ENCODE measurements at places on chromosomes 5 and 9.

- no peaks in the 10 kb centered on the region for H3K36me3 ChIP-seq
- H3K4me3 ChIP-seq, result peak overlapping the region; percentile 96
Measured at GRCh38 chr9:70412832-70413463, 1.5 kb downstream of the KLF9 start.

DNA sequence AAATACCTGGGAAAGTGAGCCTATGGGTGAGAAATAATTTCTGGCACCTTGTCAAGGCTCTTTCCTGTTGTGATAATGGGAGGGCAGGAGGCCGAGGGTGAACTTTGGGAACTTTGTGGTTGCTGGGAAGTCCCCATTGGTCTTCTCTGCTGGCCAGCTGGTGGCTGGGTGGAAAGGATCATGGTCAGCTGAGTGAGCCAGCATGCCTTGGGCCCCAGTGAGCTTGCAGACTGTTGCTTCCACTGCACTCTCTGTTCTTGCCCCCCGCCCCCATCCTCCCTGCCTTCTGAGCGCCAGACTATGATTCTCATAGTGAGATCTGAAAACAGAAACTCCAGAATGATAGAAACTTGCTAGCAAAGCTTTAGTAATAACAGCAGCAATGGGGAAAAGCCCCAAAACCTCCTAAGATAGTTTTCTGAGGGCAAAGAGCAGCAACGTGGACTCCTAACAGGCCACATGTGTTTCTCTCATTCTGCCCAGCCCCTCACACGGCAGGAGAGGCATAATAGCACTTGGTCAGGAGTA is 139.2 kb upstream of the SMARCA2 start:
- no peak overlapping the region for H3K27ac ChIP-seq
- DNase-seq, result no peak
- peaks cover 3% of the 10 kb centered on the region for H3K36me3 ChIP-seq
- H3K4me3 ChIP-seq, result peak overlapping the region; percentile 15

GRCh38 chr5:95863383-95863757 is 40.8 kb upstream of the GLRX start:
- H3K27me3 ChIP-seq, result peaks cover 21% of the 10 kb centered on the region
- peak overlapping the region; percentile 87 for H3K27ac ChIP-seq
- H3K4me3 ChIP-seq, result no peak overlapping the region
- no peak for DNase-seq
- peaks cover 18% of the 10 kb centered on the region for H3K4me1 ChIP-seq

DNA sequence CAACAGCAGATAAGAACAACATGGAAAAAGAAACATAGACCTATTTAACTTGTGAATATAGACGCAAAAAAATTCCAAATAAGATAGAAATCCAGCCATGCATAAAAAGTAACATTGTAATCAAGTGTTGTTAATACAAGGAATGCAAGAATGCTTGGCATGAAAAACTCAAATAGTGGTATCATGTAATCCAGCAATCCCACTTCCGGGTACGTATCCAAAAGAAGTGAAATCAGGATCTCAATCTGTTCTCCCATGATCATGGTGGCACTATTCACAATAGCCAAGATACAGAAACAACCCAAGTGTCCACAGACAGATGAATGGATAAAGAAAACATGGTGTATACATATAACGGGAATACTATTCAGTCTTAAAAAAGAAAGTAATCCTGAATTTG is 437.4 kb downstream of the ARHGEF28 start:
- H3K4me1 ChIP-seq, result no peaks in the 10 kb centered on the region
- no peak overlapping the region for H3K4me3 ChIP-seq
- no peaks in the 10 kb centered on the region for H3K36me3 ChIP-seq
- H3K27me3 ChIP-seq, result peaks cover 14% of the 10 kb centered on the region

DNA sequence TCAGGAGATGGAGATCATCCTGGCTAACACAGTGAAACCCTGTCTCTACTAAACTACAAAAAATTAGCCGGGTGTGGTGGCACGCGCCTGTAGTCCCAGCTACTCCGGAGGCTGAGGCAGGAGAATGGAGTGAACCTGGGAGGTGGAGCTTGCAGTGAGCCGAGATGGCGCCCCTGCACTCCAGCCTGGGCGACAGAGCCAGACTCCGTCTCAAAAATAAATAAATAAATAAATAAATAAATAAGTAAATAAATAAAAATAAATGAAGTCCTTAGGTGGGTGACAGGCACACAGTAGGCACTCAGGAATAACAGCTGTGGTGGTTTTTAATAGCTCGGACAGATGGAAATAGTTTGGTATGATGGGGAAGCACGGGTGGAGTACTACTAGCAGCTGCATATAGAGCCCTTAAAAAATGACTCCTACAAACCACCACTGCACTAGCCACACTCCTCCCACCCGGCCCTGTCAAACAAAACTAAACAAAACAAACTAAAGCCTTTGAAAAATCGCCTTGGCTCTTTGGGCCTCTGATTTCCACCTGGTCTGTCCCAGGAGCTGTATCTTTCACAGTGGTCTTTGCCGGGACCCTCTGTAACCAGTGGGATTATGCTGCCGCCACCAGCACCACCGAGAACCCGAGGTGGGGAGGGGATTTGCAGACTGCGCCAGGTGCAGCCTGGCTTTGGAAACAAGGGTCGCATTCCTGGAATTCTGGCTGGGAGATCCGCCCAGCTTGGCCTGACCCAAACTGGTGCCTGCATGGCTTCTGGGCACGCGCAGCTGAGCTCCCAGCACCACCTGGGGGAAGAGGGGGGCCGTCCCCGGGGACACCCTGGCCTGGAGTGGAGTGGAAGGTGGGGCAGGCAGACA is 5.1 kb upstream of the WDR5 start:
- peaks cover 15% of the 10 kb centered on the region for H3K4me1 ChIP-seq
- no peak overlapping the region for H3K4me3 ChIP-seq
- H3K27me3 ChIP-seq, result no peaks in the 10 kb centered on the region
- no peak overlapping the region for H3K27ac ChIP-seq
- no peaks in the 10 kb centered on the region for H3K36me3 ChIP-seq
- no peak for DNase-seq

DNA sequence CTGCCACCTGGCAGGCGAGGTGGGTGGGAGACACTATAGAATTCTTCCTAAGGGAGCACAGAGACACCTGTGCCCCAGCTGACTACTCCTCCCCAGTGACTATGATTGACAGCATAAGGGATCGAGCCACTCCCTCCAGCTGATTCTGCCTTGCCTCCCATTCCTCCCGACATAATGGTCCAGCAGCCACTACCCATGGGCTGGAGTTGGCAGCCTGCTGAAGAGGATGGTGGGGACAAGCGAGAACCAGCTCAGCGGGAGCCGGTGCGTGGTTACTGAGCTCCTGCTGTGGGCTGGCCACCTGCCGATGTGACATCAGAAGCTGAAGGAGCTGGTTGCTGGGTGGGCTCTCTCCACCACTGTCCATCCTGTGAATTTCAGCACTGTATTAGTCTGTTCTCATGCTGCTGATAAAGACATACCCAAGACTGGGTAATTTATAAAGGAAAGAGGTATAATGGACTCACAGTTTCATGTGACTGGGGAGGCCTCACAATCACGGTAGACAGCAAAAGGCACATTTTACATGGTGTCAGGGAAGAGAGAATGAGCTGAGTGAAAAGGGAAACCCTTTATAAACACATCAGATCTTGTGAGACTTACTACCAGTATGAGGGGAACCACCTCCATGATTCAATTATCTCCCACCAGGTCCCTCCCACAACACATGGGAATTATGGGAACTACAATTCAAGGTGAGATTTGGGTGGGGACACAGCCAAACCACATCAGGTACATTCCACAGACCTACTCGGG is 12.1 kb upstream of the NCS1 start:
- no peak overlapping the region for H3K27ac ChIP-seq
- H3K4me3 ChIP-seq, result no peak overlapping the region
- H3K27me3 ChIP-seq, result peaks cover 5% of the 10 kb centered on the region
- DNase-seq, result no peak
- peaks cover 4% of the 10 kb centered on the region for H3K4me1 ChIP-seq
- peaks cover 3% of the 10 kb centered on the region for H3K36me3 ChIP-seq

- DNase-seq, result no peak
- no peak overlapping the region for H3K4me3 ChIP-seq
- no peaks in the 10 kb centered on the region for H3K27me3 ChIP-seq
- H3K36me3 ChIP-seq, result no peaks in the 10 kb centered on the region
- H3K4me1 ChIP-seq, result no peaks in the 10 kb centered on the region
Measured at GRCh38 chr5:8714861-8715260, 831.0 kb downstream of the SEMA5A start.
